ENCODE measurements at places on chromosomes 6 and 20. TPM values are rescaled to one million over a fixed set of nuclear protein-coding genes. Genes with fewer than 3 reads are reported as not detected.

The PI3 gene
- not detected for polyA plus RNA-seq

The CRISP2 gene
- polyA plus RNA-seq: not detected

The DSP gene
- polyA plus RNA-seq: 0.01 TPM

The ABHD16A gene
- 120 TPM for polyA plus RNA-seq

The GLP1R gene
- polyA plus RNA-seq: not detected

The LPIN3 gene
- polyA plus RNA-seq: 10.4 TPM

The CNR1 gene
- polyA plus RNA-seq: 0.94 TPM

The NXT1 gene
- 46.5 TPM for polyA plus RNA-seq

The PLG gene
- polyA plus RNA-seq: not detected

The GSTA4 gene
- 2.0 TPM for polyA plus RNA-seq

The ADTRP gene
- 16.4 TPM for polyA plus RNA-seq

The DDR1 gene
- 19.3 TPM for polyA plus RNA-seq

The HFE gene
- 0.84 TPM for polyA plus RNA-seq

The PRRT1 gene
- 2.1 TPM for polyA plus RNA-seq

The SPDEF gene
- polyA plus RNA-seq: 0.08 TPM

The BLCAP gene
- 38.9 TPM for polyA plus RNA-seq

The ADIG gene
- polyA plus RNA-seq: not detected

The HCRTR2 gene
- polyA plus RNA-seq: not detected

The XRN2 gene
- polyA plus RNA-seq: 44.0 TPM

The RAET1E gene
- polyA plus RNA-seq: not detected

The BNIP5 gene
- not detected for polyA plus RNA-seq

The ZKSCAN8 gene
- polyA plus RNA-seq: 24.4 TPM

The AGER gene
- 10.9 TPM for polyA plus RNA-seq

The MCHR2 gene
- polyA plus RNA-seq: not detected

The ANKRD66 gene
- polyA plus RNA-seq: not detected

The GJA10 gene
- not detected for polyA plus RNA-seq

The FERMT1 gene
- polyA plus RNA-seq: not detected

The IPCEF1 gene
- not detected for polyA plus RNA-seq

The VWA7 gene
- polyA plus RNA-seq: 3.0 TPM

The SOBP gene
- not detected for polyA plus RNA-seq

The PLTP gene
- polyA plus RNA-seq: 25.6 TPM

The C6orf132 gene
- polyA plus RNA-seq: 0.26 TPM

The SEMG1 gene
- not detected for polyA plus RNA-seq

The CAP2 gene
- not detected for polyA plus RNA-seq

The MROH8 gene
- polyA plus RNA-seq: 1.2 TPM

The TFAP2B gene
- polyA plus RNA-seq: not detected

The SLC17A9 gene
- polyA plus RNA-seq: 0.04 TPM

The CLPSL2 gene
- not detected for polyA plus RNA-seq

The IL17F gene
- polyA plus RNA-seq: not detected

The RNF144B gene
- not detected for polyA plus RNA-seq

The ARFGAP1 gene
- polyA plus RNA-seq: 54.4 TPM

The CYP24A1 gene
- polyA plus RNA-seq: not detected

The CGAS gene
- polyA plus RNA-seq: 0.13 TPM

The MATN4 gene
- polyA plus RNA-seq: not detected

The IRF4 gene
- polyA plus RNA-seq: not detected

The NFATC2 gene
- polyA plus RNA-seq: 4.0 TPM

The MEI4 gene
- not detected for polyA plus RNA-seq

The PRR18 gene
- not detected for polyA plus RNA-seq

The SLC12A5 gene
- polyA plus RNA-seq: 7.5 TPM

The ULBP3 gene
- polyA plus RNA-seq: not detected

The PPP1R18 gene
- 60.2 TPM for polyA plus RNA-seq

The TULP1 gene
- polyA plus RNA-seq: 0.17 TPM
